Lower leg skin (tissue), 4 donors: ENCODE measurements at places on chromosomes 4 and X. TPM values are rescaled to one million over a fixed set of nuclear protein-coding genes. Genes with fewer than 3 reads are reported as not detected.
A peak's percentile ranks its signal among the peaks of the same experiment; 100 is the strongest.

GRCh38 chr4:26088433-26088928 lies 174.5 kb downstream of the SMIM20 start:
- DNase-seq = no peak

- DNase-seq = no peak
Measured at GRCh38 chrX:150037041-150037440, 98.8 kb upstream of the EOLA2 start.

GRCh38 chrX:12115377-12115776 lies 22.9 kb upstream of the FRMPD4 start:
- no peak for DNase-seq

DNA sequence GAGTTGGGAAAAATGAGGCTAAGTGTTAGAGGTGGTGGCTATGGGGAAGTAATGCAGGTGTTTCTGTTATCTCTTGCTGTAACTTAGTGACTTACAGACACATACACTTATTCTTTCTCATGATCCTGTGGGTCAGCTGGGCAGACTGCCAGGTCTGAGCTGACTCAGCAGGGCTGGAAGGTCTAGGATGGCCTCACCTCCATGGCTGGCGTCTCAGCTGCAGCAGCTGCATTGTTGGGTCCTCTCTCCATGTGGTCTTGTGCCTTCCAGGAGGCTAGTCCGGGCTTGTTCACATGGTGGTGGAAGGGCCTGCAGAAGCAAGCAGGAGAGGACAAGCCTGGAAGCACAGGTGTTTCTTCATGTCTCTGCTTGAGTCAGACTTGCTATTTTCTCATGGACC lies 172.7 kb downstream of the NHS start:
- no peak for DNase-seq

DNA sequence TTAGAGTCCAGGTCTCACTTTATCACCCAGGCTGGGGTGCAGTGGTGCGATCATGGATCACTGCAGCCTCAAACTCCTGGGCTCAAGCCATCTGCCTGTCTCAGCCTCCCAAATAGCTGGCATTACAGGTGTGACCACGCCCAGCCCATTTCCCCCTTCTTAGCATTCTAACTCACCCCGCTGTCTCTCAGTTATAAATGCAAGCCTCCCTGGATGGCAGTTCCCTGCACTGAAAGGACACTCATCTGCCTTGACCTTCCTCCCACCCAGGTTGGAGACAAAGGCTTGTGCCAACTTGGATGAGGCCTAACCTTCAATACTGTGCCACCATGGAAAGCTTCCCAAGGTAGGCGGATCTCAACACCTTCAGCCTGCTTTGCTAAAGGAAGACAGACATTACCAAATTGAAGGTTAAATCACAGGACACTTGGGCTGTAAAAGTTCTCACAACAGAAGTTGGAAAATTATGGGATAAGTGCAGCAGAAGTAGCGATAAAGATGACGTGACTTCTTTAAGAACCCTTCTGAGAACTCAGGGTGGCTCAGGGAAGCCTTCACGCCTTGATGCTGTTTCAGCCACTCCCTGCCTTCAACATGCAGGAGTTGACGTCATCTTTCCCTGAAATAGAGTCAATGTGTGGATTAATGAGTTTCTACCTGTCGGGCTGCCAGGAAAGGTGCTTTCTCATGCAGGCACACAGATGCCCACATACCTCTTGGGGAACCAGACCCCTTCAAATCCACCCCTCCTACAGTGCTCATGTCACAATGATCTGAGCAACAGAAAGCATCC lies 10.6 kb upstream of the GPM6B start:
- no peak for DNase-seq

GRCh38 chr4:101280866-101281600 lies 66.3 kb downstream of the PPP3CA start:
- DNase-seq = no peak

DNA sequence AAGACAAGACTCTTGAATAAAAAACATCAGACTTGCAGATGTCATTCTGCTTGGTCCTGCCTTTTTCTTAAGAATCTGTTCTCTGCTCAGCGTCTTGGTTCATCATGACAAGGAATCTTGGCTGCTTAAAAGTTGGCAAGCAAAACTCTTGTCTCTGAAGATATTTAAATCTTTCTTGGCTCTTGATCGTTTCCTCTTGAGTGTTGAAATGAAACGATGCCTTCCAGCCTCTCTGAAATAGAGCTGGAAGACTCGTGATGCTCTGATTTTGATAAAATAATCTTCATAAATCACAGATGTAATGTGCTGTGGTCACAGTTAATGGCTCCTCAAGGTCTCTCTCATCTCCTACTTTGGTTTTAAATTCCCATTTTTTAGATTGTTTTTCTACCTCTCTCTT lies 39.9 kb upstream of the TMEM192 start:
- DNase-seq = peak; percentile 27

DNA sequence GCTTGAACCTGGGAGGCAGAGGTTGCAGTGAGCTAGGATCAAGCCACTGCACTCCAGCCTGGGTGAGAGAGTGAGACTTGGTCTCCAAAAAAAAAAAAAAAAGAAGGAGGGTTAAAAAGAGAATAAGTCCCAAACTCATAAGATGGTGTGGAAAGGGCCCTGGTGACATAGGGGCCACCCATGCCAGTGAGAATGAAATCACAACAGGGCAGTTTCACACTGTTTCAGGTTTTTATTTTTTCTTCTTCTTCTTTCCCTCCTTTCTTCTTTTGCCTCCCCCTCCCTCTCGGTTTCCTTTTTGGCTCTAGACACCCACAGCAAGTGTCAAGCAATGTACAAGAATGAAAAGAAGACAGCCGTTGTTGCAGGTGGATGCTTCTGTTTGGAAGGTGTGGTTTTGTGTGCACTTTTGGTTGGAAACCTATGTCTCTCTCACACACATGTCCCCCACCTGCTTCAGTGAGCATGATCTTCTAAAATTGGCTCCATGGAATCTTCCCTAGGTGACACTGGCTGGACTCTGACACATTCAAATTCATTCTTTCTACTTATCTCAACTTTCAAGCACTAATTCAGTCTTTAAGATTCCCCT lies 14.4 kb upstream of the TLR8 start:
- no peak for DNase-seq

DNA sequence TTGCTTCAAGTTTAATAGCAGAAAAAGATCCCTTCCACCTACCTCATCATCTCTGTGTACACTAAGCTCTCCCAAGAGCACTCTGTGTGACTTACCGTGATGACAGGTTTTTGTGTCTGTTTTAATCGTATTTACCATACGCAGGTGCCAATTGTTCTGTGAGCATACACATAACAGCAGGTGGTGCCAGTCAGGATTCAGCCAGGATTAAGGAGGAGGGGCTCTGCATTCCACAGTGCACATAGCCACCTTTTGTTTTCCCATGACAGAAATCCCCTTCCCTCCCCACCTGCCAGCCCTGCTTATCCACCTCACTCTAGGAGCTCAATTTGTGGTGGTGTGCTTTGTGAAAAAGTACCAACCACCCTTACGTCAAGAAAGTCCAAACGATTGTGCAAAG lies 14.8 kb downstream of the ANK2 start:
- DNase-seq = no peak

- DNase-seq = no peak
Measured at GRCh38 chrX:51144828-51145442, 187.7 kb upstream of the NUDT10 start.

DNA sequence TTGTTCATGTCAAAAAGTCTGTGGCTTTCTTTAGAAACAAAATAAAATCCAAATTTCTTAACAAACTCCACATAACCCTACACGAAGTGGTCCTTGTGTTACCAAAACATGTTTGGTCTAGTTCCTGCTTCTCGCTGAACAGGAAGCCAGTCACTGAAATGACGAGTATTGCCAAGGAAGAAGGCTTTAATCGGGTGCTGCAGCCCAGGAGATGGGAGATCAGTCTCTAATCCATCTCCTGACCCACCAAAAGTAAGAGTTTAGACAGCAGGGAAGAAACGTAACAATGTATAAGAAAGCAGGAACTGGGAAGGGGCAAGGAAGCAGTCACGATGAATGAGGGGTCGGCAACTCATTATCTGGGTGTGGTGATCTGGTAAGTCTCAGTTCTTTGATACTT lies 144.6 kb upstream of the MAP9 start:
- no peak for DNase-seq

DNA sequence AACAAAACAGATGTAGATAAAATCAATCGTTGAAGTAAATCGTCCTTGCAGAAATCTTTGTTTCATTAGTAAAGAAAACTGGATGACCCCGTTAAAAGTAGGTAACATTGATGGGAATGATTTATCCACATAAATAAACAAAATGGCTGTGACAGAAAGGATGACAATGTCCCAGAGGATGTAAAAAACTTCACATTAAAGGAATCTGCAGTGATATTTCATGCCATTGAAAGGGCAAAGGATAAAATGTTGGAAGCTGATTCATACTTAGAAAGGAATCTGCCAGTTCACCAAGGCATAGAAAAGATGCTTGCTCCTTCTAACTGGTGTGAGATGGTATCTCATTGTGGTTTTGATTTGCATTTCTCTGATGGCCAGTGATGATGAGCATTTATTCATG lies 24.2 kb upstream of the EPGN start:
- no peak for DNase-seq

DNA sequence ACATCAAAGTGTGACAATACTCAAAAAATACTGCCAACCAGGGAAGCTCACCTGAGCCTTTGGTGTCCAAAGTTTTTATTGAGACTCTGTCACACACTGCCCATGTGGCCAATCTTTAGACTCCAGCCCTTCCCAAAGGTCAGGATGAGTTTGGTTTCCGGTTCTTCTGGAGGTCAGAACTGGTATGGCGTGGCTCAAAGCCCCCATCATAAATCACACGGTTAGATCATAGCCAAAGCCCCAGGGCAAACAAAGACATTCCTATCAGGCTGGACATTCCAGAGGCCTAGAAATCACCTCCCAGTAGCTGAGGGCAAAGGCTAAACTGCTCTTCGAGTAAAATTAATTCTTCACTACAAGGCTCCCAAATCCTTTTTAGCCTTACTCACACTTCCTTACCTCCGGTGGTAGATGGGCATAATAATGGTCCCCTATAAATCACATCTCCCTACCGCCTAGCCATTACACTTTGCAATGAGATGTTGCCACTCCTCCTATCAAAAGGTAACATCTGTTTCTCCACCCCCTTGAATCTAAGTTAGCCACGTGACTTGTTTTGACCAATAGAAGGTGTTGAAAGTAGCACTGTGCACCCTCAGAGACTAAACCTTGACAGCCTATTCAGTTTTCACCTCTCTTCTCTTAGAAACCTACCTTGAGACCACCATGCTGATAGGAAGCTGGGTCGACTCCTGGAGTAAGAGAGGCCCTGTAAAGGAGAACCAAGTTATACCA lies 137.8 kb upstream of the DUSP21 start:
- DNase-seq = peak; percentile 29

DNA sequence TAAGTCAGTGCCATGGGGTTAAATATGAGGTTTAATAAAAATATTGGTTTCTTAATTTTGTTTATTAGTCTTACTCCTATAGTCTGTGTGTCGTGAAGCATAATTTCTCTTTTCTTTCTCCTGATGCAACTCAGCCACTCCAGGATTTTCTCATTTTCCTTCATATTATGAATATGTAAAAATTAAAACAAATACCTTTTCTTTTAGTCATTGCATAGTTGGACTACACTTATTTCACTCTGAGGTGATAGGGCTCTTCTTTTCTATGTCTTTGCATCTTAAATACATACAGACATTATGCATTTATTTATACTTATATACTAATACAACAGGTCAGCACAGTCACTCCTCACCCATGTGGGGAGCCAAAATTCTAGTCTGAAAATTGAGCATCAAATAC lies 19.1 kb downstream of the GALNT7 start:
- DNase-seq = no peak

DNA sequence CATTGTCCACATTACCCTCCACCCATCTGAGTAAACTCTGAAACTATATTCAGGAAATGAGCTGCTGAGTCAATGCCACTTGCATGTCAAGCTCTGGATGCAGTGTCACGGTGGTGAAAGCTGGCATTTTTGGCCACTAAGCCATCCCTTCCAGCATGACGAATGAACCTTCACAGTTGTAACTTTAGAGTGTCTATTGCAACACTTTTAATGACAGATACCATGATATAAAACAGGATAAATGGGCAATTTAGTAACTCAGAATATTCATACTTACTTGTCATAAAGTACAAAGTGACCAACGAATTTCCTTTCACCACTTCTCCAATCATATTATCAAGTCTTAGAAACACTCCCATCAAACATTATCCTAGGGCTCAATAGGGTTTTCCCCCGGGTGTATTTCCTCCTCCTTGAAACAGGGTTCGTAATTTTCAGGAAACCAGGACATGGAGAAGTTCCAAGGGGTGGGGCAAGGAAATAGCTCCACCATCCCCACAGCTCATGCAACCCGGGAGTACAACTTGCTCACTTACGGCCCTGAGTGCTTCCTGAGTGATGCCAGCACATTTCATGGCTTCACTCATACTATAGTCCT lies 73.1 kb downstream of the MTHFD2L start:
- DNase-seq = no peak

GRCh38 chrX:40746521-40746920 lies 11.2 kb upstream of the MED14 start:
- no peak for DNase-seq

DNA sequence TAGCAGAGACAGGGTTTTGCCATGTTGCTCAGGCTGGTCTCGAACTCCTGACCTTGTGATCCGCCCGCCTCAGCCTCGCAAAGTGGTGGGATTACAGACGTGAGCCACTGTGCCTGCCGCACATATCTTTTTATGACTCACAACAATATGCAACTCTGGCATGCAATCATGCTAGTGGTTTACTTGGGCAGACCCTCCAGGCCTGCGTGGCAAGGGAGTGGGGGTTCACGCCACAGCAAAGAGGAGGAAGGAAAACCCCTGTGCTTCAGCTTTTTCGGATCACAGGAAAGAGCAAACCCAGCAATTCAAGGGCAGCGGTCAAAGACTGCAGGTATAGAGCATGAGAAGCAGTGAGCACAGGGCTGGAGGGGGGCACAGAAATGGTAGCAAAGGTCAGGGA lies 48.3 kb upstream of the CD99 start:
- DNase-seq = no peak

DNA sequence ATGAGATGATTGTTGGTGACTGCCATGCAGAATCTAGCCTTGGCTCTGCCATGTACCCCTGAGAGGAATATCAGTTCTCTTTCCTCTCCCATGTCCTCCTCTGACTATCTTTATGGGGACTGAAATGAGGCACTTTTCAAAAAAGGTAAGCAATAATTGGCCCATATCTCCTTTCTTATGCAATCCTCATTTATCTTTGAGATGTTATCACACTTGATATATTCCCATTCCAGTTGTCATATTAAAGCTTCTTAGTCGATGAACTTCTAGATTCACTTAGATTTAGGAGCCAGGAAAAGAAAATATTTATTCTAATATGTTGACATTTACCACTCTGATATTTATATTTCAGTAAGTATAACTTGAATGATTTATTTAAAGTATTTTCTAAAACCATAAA lies 55.3 kb upstream of the CXCL8 start:
- no peak for DNase-seq

Gene GLRA3
- total RNA-seq = not detected

Gene HEPH
- 7.4 TPM for total RNA-seq

Gene GAGE12F
- not detected for total RNA-seq

Gene C1GALT1C1
- 4.5 TPM for total RNA-seq

Gene UCHL1
- 2.2 TPM for total RNA-seq

Gene BMX
- total RNA-seq = 2.2 TPM

Gene GUCY1B1
- 1.1 TPM for total RNA-seq

Gene OPHN1
- total RNA-seq = 4.9 TPM

Gene UBQLN2
- total RNA-seq = 27.8 TPM

Gene AR
- 10.4 TPM for total RNA-seq

Gene ARHGAP6
- total RNA-seq = 2.7 TPM

Gene NMU
- total RNA-seq = 29.9 TPM

Gene GAGE12J
- total RNA-seq = not detected

Gene NALF2
- total RNA-seq = not detected
